ENCODE measurements at places on chromosomes 12 and 14.

DNA sequence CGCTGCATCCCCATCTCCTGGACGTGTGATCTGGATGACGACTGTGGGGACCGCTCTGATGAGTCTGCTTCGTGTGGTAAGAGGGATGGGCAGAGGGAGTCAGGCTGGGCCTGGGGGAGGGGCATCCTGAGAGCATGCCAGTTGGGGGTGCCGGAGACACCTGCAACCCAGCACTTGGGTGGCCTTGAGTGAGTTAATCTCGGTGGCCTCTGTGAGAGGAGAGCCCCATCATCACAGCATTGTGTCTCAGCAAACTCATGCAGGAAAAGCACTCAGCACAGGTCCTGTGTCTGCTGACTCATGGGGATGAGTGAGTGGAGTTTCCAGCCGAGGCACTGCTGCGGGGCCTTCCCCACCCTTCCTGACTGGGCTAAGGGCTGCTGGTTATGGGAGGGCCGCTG is 19.6 kb upstream of the LRP1-AS start:
- DNase-seq: no peak

GRCh38 chr12:113727651-113728061 is 238.5 kb downstream of the RBM19 start:
- no peak for DNase-seq

GRCh38 chr12:113766131-113766878 is 199.8 kb downstream of the RBM19 start:
- DNase-seq: no peak

DNA sequence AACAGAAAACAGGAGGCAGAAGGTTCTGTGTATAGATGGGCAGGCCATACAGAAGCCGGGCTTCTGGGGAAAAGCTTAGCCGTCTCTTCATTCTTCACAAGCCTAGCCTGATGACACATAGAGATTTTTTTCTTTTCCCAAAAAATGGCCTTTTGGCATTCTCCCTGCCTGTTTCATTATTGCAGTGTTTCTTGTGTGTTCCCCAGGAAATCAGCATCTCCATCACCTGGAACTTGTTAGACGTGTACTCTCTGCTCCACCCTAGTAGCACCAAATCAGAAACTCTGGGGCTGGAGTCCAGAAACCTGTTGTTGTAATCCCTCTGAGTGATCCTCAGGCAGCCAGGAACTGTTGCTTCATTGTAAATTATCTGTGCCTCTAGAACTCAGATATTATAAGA is 388.1 kb downstream of the CCDC91 start:
- DNase-seq: no peak

DNA sequence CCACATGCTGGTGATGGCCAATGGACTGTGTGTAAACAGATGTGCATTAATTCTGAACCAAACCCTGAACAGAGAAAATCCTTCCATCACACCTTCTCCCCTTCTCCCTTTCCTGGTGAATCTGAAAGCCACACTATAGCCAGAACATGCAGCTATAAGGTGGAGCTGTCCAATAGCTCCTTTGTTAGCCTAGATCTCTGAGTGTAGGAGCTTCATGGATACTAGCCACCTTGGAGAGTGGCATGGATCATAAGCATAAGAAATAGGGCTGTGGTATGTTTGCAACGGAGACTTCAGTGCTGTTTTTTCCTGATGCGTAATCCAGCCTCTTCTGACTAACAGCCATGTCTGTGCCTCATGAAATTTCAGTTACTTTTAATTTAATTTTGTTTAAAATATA is 364.5 kb downstream of the BTG1 start:
- DNase-seq: no peak

- no peak for DNase-seq
Measured at GRCh38 chr12:73815072-73815645, 722.5 kb upstream of the ATXN7L3B start.

GRCh38 chr12:121278169-121279070 is 18.1 kb downstream of the CAMKK2 start:
- DNase-seq: no peak

DNA sequence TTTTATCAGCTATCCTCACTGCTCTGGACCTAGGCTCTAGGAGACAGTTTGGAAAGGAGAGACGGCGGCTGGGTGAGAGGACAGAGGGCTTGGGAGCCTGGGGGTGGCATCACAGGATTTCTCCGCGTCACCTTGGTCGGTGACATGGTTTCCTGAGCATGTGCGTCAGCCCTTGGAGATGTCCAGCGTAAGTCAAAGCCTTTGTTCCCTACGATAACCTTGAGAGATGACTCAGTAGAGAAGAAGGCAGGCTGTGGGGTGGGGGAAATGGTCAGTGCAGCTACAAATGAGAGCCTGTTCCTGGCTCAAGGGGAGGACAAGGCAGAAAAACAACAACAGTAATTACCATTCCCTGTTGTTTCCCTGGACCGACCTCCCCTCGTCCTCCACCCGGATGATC is 90.2 kb upstream of the TBX3 start:
- DNase-seq: no peak

DNA sequence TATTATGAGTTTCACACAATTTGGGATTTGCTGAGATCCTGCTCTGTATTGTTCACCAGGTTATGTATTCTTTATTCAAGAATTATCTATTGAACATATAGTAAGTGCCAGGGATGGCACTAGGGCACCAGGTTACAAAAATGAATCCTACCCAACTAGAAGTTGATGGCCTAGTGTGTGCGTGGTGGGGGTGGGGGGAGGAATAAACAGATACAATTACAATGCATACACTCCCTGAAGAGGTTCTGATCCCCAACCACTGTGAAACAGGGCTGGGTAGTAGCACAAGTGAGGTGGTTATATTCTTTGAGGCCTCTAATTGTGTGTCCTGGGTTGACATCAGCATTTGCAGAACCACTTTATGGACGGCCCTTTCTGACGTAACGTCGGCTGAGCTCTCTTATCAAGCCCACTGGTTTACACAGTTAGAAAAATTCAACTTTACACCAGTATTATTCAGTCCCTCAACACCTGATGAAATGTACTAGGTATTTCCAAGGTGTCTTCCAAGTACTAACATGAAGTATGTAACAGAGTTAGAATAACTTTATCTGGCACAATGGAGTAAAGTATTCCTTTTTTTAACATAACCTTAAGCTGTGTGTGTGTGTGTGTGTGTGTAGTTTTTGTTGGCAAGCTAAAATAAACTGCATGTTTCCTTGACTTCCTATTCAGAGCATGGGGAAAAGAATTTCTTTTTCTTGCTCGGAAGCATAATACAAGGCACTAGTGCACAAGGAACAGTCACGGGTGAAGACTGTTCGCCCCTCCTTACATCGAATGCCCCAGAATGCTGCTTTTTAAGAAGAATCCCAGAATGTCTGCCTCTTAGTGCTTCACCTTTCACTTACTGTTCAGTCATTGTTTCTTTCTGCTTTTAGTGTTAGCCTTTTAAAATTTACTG is 8.1 kb upstream of the GLRX5 start:
- DNase-seq: peak; percentile 11

- no peak for DNase-seq
Measured at GRCh38 chr12:91316161-91316906, 133.7 kb upstream of the DCN start.

DNA sequence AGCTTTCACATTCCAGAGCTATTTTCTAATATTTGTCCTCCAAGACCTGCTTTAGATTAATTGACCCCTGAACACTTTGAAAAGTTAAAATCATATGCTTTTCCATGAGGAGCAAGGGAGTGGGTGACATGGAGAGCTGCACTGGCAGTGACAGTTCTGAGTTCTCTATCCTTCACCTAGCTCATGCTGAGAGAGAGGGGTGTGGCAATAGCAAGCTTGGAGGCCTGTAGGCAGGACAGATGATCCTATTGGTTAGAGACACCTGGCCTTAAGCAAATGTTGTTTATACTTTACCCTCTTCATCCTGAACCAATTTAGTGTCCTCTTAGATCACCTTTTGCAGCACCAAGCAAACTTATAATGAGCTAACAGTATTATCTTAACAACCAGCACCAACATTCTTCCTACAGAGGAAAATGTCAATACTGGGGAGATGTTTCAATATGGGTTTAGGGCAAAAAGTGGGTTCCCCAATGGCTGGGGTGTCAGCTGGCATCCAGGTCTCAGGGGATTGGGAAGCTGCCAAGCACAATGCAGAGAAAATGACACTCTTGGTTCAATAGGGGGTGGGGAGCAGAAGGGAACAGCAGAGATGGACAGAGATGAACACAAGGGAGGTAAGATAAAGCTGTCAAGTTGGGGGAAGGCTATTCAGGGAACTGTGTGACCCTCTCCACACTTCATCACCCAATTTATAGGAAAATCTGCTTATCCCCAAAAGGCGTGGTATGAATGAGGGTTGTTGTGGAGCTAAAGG is 37.0 kb upstream of the PPM1H start:
- DNase-seq: no peak

DNA sequence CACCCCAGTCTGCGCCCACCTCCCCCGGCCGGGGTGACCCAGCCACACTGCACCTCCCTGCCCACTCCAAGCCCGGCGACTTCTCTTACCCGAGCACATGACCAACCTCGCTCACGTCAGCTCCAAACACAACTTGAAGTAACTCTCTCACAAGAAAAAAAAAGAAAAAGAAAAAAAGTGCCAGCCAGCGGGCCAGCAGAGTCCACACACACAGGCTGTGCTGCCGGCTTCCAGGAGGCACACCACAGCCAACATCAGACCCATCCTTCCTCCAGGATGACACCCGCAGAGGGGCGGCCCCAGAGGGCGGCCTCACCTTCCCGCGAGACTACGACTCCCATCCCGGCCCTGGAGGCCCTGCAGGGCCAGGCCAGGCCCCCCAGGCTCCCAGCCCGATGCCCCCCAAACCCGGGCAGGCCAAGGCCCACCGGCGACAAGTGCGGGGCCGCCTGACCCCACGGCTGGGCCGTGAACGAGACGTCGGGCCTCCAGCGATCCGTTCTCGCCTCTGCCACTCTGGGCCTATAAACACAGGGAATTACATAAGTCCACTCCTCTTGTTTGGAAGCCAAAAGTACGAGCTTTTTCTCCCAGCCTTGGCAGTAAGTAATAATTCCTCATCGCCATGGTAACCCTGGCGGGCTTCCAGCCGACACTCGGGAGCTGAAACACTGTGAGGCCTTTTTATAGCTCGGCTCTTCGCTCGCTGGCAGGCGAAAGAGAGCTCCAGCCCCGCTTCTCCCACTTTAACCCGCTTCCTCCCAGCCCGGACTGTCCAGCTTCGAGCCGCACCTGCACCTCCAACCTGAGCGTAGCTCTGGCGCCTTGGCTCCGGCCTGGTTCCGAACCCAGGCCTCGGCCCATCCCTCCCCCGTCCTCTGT is 49.1 kb downstream of the NCOR2 start:
- DNase-seq: peak; percentile 98

- no peak for DNase-seq
Measured at GRCh38 chr14:62692490-62693106, 352.7 kb downstream of the KCNH5 start.

DNA sequence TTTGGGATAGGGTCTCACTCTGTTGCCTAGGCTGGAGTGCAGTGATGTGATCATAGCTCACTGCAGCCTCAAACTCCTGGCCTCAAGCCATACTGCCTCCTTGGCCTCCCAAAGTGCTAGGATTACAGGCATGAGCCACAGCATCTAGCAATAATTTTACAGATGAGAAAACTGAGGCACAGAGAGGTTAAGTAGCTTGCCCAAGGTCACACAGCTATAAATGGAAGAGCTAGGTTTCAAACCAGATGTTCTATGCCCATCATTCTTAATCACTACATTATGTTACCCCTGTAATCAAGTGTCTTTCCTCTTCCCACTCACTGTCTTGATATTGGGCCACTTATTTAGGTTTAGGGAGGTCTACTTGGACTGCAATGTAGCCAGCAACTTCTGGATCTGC is 3.6 kb downstream of the SLC17A8 start:
- DNase-seq: no peak

GRCh38 chr14:93012951-93013719 is 90.2 kb downstream of the CHGA start:
- DNase-seq: no peak

GRCh38 chr12:66587912-66588311 is 91.0 kb downstream of the GRIP1 start:
- DNase-seq: no peak

GRCh38 chr14:81247271-81247766 is 26.6 kb upstream of the GTF2A1 start:
- DNase-seq: no peak

GRCh38 chr14:58861586-58861985 is 223.8 kb downstream of the DACT1 start:
- no peak for DNase-seq

- DNase-seq: no peak
Measured at GRCh38 chr12:111304642-111305071, 64.2 kb downstream of the PHETA1 start.

DNA sequence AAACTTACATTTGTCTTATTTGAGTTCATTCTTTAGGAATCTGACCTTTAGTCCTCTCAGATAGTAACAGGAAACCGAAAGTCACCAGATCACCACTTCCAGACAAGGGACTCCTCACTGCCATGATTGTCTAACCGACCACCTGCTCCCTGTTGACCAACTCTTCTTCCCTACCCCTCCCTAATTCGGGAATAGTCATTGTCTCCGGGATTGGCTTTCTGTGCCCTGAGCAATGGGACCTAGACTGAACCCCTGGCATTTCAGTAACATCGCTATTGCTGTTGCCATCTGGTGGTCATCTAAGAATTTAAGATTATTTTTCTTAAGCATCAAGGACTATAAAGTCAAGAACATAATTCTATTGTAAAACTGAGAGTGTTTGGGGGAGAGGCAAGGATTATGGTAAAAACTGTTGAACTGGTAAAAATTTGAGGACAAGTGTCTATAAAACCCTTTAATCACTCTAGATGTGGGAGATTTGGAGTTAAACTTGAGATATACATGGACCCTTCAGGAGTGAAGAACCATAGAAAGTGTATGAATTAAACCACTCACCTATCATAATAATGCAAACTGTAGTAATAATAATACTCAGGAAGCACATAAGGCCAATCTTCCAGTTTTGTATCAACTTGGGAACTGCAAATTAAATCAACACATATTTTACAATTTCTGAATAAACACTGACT is 6.3 kb downstream of the CLEC2A start:
- DNase-seq: no peak

GRCh38 chr14:23041729-23042128 is 283 bp upstream of the PSMB11 start:
- DNase-seq: no peak

- no peak for DNase-seq
Measured at GRCh38 chr12:49086116-49086515, 8.5 kb downstream of the DHH start.

GRCh38 chr12:116121453-116121871 is 156.0 kb downstream of the MED13L start:
- DNase-seq: no peak

DNA sequence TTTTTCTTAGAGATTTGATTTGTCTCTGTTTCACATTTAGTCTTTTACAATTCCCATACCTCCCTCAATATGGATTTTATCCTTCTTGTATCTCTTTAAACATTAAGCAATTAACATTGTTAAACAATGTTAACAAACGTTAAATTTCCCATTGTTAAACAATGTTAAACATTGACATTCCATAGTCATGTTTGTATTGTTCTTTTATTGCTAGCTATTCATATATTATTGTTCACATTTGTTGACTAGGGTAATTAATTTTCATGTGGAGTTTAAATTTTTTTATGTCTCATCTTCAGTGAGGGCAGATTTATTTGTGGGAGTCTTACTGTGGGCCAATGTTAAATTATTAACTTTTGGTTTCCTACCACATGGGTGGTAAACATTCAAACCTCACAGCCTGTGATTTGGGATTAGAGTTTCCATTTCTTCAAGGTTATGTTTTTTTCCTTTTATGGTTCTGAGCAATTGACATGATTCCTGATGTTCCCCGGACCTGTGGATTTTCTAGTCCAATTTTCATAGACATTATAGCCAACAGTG is 294.3 kb downstream of the ALG10B start:
- no peak for DNase-seq

Measured in NCI-H774 (cell line).